OCI-M1 (cell line): ENCODE measurements at places on chromosomes 5 and 9.

DNA sequence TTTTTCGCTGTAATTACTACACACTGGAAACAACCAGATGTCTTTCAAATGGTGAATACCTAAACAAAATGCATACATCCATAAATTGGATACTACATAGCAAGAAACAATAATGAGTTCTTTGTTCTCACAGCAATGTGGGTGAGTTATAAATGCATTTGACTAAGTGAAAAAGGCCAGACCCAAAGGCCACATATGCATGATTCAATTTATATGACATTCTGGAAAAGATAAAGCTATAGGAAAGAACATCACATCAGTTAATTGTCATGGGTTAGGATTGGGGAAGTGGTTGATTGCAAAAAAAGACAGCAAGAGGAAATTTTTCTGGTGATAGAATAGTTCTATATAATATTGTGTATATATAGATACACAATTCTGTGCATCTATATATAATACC lies 198.9 kb downstream of the CYLC2 start:
- peak; percentile 50 for DNase-seq

DNA sequence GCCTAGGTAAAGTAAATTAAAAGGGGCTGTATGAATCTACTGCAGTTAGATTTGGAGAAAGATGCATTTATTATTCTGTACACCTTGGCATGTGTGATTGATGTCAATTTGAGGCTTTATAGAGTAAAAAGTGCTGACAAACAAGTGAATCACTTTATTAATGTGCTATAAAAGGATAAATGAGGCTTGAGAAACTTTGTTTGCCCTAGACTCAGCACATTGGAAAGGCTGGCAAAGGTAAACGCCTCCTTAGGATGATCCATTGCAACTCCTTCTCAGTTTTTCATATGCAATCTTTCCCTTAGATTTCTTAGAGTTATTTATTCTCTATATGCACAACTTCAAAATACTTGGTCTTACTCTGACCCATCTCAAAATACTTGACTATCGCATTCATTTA lies 369.0 kb downstream of the HINT1 start:
- no peak for DNase-seq

DNA sequence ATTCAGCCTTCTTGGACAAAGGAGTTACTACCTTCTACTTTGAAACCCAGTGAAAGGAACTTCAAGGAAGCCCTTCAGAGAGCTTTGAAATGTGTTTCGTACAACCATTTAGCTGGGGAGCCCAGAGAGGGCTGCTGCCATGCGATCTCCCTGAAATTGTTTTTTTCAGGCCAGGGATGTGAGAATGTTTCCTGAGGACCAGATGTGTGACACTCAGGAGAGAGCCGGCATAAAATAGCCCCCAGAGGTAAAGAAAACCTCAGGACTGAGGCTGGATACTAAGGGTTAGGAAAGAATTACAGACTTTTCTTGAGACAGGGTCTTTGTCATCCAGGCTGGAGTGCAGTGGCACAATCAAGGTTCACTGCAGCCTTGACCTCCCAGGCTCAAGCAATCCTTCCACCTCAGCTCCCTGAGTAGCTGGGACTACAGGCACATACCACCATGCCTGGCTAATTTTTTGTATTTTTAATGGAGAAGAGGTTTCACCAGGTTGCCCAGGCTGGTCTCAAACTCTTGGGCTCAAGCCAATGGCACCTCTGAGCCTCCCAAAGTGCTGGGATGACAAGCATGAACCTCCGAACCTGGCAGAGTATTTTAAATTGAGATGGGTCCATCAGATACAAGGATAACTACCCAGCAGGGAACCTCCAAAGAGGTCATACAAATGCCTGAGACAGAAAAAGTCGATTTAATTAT lies 8.4 kb downstream of the RPL37 start:
- DNase-seq: no peak

GRCh38 chr9:100011062-100011681 lies 87.6 kb downstream of the ERP44 start:
- DNase-seq: peak; percentile 76

DNA sequence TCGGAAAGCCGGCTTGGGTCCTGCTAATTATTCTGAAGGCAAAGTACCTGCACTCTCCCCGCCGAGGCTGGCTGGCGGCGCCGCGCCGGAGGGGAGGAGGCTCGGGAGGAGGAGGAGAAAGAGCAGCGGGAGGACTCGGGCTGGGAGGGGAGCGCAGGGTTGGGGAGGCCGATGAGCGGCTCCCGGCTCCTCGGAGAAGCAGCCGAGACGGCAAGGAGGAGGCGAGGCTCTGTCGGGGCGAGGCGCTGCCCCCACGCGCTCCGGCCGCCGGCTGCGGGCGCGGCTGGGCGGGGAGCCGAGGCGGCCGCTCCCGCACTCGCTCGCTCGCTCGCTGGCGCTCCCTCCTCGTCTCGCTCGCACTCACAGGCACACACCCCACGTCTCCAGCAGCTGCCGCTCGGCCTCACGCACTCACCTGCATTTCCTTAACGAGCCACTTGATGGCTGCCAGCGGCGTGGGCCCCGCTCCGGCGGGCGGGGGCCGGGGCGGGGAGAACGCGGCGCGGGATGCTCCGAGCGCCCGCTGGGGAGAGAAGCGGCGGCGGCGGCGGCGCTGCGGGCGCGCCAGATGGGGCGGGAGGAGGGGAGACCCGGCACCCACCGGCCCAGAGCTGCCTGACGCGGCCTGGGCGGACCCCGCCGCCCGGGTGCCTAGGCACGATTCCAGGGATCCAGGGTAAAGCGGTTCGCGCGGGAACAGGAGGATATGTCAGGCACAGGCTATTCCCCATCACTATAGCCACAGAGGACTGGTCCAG lies at the start of gene PTPRD:
PTPRD (minus strand) TSS at position 362 of the 758 bp plus-strand sequence.
- peak; percentile 91 for DNase-seq

GRCh38 chr5:900781-901180 lies 8.1 kb downstream of the TRIP13 start:
- DNase-seq: no peak

DNA sequence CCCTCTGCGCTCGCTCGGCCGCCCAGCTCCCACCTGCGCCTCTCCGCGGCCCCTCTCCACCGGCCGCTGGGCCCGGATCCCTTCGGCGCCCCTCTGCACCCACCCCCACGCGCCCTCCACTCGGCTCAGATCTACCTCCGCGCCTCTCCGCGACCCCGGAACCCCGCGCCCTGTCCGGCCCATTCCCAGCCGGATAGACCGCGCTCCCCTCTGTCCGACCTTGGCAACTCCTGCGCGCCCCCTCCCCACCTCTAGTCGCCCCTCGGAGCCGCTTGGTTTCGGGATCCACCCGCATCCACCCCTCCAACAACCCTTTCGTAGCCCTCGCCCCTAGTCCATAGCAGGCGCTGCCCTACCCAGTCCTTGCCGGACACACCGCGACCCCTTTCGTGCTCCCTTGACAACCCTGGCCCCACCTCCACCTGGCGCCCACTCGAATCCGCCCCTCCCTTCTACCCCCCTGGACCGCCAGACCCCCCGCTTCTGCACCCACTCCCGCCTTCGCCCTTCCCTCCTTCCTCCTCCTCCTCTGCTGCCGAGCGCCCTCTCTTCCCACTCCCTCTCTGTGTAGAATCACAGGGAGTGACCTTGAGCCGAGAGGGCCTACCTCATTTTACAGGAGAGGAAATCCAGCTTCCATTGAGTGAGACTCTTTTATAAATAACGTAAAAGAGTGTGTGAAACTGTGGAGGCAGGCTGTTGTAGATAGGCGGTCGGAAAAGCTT lies 525 bp upstream of the AK3 start:
- peak; percentile 97 for DNase-seq

GRCh38 chr5:64682608-64683007 lies 7.7 kb upstream of the SHISAL2B start:
- DNase-seq: peak; percentile 6

GRCh38 chr9:84003246-84003645 lies 22.6 kb downstream of the RMI1 start:
- no peak for DNase-seq

DNA sequence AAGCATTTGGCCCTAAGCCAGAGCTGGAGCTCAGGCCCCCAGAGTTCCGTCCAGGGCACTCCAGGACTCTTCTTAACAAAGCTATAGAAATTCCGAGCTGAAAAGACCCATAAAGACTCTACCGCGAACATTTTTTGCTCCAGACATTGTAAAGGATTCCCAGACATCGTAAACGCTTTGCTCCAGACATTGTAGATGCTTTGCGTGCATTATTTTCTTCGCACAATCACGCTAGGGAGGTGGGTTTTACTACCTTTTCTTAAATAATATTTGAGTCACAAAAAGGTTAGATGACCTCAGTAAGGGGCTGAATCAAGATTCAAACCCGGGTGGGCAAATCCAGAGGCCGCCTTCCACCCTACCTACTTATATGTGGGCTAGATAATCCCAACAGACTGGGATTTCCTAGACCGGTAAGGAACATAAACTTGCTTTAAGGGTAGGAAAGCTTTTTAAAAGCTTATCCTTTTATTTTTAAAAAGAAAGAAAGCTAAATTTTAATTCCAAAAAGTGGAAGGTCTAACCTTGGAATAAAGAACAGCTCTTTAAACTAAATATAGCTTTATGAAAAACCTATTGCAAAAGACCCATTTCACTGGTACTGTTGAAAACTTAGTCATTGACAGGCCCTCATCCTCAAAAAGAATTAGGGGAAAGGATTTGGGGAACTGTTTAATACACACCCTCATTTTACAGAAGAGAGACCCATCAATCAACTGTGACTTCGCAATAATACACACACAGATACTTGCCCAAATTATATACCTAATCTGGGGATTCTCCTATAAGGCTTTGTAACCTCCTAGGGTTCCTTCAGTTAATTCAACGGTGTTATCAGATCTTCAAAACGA lies 822 bp upstream of the TNIP1 start:
- DNase-seq: peak; percentile 62

DNA sequence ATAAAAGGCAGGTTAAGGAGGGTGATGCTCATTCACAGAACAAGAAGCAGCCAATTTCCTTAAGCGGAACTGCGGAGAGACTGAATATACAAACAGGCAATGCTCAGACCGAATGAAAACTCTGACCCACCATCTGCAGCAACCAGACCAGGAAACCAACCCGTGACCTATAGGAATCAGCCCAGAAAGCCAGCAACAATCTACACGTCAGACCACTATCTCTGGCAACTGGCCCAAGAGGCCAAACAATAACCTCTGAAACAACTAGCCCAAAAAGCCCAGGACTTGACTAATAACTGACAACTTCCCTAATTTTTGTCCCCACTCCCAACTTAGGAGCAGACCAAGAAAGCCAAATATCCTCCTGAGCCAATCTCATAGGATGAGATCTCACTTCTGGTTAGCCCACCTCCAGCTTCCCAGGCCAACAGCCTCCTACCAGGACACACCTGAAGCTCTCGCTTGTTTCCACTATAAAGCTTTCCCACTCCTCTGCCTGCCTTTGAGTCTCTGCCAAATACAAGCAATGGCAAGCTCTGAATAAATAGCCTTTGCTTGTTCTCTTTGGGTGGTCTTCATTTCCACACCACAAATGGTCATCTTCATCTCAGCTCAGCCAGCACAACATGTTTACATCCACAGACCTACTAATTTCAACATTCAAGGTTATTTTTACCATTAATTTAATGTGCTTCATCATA lies 168.5 kb downstream of the HSD17B3 start:
- no peak for DNase-seq

- DNase-seq: no peak
Measured at GRCh38 chr5:158785397-158785796, 314.3 kb downstream of the EBF1 start.

DNA sequence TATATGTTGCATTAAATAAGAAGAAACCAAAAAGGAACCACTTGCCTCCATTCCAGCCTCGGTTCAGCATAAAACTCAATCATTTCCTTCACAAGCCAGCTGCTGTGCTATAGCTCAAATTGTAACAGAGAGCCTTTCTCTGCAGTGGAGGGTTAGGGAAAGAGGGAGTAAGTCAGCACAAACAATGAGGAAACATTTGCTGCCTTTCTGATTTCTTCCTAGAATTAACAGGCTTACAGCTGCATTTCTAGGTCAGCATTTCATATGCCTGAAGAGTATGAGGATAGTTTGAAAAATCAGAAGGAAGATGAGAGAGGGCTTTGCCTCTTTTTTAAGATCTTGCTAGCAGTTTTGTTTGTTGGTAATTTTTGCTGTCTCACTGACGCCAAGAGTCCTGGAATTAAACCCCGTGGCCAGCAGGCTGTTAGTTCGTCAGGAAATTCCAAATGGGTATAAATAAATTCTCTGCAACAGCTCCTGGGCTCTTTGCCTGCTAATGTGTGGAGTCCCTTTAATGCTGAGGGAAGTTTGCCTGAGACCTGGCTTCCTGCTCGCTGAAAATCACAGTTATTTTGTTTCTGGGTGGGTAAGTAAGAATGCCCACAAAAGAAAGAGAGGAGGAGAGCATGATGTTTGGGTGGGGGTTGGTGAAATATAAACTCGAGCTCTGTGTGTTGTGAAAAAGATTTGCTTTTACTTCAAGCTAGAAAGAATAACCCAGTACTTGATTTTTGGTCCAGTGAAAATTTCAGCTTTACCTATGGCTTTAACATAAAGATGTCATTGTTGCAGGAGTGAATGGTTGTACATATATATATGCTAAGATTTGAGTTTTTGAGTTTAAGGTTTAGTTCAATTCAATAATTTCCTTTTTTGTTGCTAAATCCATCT lies 148.1 kb upstream of the DMRT1 start:
- DNase-seq: peak; percentile 2

DNA sequence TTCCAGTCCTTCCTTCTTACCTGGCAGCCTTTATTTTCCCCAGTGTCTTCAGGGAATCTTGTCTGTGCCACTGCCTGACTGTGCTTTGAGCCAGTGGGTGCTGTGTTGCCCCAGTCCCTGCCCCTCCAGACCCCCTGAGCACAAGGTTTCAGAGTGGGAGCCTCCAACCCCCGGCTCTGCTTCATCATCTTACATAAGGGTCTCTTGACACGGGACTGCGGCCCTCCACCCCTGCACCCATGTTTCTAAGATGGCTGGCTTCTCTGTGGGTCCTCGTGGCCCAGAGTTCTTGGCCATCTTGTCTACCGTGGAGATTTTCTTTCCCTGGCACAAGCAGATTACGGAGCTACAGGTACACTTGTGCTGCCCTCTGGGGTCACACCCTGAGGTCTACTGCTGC lies 194.1 kb downstream of the CACNA1B start:
- no peak for DNase-seq

DNA sequence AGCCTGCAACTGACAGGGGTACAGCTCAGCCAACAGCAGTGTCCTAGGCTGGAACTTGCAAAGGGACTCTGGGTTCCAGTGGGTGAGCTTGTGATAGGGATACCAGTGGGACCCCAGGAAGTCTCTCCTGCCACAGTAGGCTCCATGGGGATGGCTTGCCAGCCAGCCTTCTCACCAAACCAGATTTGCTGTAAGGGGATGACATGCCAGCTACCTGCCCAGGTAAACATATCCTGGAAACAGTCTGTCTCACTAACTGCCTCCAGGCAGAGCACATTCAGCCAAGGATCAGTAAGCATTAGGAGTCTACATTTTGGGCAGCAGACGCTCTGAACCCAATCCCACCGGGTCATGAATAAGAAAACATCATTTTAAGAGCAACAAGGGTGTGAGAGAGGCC lies 49.9 kb downstream of the SIL1 start:
- DNase-seq: no peak

- no peak for DNase-seq
Measured at GRCh38 chr9:90641086-90641485, 1.5 kb downstream of the DIRAS2 start.
